ENCODE measurements at places on chromosomes 12 and 14. TPM values are rescaled to one million over a fixed set of nuclear protein-coding genes. Genes with fewer than 3 reads are reported as not detected.

Gene DDN
- total RNA-seq: 0.10 TPM

Gene C12orf42
- not detected for total RNA-seq

Gene ZBTB39
- 6.0 TPM for total RNA-seq

Gene STON2
- not detected for total RNA-seq

DNA sequence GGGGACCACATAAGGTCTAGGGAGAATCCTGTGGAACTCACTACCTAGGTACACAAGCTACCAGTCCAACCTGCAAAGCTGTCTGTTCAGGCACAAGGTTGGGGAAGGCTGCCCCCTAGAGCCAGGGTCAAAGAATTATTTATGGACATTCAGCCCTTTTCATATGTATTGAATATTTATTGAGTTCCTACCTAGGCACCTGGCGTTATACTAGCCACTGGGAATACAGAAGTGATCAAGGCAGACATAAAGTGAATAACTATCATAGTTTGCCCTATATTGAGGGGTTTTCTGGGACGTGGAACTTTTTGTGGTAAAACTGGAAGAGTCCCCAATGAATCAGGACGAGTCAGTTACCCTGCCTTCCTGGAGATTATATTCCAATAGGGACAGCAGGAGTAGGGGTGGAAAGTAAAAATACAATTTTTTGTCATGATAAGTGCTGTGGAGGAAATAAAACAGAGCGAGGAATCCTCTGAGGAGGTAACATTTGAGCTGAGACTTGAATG lies 5.8 kb upstream of the SLC48A1 start:
- H3K4me1 ChIP-seq: peaks cover 18% of the 10 kb centered on the region
- no peaks in the 10 kb centered on the region for H3K27me3 ChIP-seq
- H3K4me3 ChIP-seq: no peak overlapping the region
- no peaks in the 10 kb centered on the region for H3K36me3 ChIP-seq
- no peak for DNase-seq

DNA sequence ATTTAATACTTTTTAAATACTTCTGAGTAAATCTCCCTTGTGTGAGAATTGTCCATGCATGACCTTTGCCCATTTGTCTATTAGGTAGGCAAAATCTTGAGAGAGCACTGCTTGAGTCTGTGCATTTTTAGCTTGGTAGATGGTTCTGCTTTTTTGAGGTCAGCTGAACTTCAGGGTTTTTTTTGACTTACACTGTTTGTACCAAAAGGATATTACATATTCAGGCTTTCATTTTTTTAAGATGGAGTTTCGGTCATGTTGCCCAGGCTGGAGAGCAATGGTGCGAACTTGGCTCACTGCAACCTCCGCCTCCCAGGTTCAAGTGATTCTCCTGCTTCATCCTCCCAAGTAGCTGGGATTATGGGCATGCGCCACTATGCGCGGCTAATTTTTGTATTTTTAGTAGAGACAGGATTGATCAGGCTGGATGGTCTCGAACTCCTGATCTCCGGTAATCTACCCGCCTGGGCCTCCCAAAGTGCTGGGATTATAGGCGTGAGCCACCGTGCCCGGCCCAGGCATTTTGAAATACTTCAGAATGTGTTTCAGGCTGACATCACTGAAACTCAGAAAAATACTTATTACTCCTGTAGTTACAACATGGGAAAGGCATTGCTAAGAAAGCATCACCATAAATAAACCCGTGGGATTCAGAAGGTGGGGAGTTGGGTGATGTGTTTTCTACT lies 11.1 kb downstream of the RASSF3 start:
- DNase-seq: no peak
- no peak overlapping the region for H3K27ac ChIP-seq
- H3K36me3 ChIP-seq: no peaks in the 10 kb centered on the region
- peaks cover 58% of the 10 kb centered on the region for H3K4me1 ChIP-seq

DNA sequence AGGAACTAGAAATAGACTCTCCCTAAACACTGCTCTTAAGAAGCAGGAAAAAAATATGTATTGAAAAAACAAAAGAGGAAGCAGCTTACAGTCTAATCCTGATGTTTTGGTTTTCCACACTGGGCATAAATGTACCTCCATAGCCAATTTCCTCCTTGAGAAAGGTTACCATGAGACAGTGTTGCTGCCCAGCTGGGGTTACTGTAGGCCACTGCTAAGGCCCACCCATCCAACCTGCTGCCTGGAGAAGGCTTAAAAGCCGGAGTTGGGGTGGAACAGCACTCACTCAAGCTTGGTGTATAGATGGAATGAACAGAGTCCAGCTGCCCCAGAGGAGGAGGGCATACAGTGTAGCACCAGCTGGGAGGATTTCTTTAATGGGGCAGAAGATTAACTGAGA lies 41.1 kb downstream of the ERG28 start:
- no peak overlapping the region for H3K4me3 ChIP-seq
- no peak overlapping the region for H3K27ac ChIP-seq
- peaks cover 3% of the 10 kb centered on the region for H3K27me3 ChIP-seq
- H3K36me3 ChIP-seq: peaks cover 2% of the 10 kb centered on the region
- no peak for DNase-seq

- H3K27me3 ChIP-seq: no peaks in the 10 kb centered on the region
Measured at GRCh38 chr12:94266796-94267536, 118.6 kb downstream of the PLXNC1 start.

GRCh38 chr14:63467440-63468072 lies 75.6 kb downstream of the PPP2R5E start:
- no peak for DNase-seq
- no peak overlapping the region for H3K27ac ChIP-seq
- no peaks in the 10 kb centered on the region for H3K36me3 ChIP-seq

DNA sequence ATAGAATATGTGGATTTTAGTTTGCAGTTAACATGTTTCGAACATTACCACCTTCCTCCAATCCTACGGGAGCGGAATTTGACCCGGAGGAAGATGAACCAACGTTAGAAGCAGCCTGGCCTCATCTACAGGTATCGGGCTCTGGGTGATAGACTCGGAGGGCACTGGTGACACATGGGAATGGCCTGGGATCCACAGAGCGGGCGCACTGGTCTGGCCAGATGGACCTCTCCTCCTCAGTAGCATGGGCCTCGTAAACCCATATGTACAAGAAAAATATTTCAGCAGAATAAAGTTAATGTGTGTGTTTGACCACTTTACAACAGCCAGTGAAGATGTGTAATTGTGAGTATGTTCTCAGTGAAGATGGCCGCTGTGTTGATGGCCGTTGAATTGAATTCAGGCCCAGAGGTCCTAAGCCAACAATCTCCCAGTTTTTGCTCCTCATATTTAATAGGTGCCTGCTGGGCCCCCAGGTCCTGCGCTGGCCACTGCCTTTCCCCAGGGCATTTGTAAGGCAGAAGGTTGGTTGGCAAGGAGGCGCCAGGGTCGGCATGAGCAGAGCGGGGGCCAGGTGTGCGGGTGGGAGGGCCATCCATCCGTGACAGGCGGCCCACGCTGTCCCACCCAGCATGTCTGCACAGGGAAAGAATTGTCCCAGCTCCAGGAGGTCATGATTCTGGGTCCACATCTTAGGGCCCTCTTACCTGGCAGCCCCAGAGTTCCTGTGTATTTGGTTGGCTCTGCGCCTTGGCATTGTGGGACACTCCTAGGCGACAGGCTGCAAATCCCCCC lies 82.0 kb upstream of the DYNC1H1 start:
- peaks cover 14% of the 10 kb centered on the region for H3K4me1 ChIP-seq
- H3K36me3 ChIP-seq: peaks cover 21% of the 10 kb centered on the region
- no peak overlapping the region for H3K4me3 ChIP-seq
- DNase-seq: no peak
- no peaks in the 10 kb centered on the region for H3K27me3 ChIP-seq
- H3K27ac ChIP-seq: no peak overlapping the region

DNA sequence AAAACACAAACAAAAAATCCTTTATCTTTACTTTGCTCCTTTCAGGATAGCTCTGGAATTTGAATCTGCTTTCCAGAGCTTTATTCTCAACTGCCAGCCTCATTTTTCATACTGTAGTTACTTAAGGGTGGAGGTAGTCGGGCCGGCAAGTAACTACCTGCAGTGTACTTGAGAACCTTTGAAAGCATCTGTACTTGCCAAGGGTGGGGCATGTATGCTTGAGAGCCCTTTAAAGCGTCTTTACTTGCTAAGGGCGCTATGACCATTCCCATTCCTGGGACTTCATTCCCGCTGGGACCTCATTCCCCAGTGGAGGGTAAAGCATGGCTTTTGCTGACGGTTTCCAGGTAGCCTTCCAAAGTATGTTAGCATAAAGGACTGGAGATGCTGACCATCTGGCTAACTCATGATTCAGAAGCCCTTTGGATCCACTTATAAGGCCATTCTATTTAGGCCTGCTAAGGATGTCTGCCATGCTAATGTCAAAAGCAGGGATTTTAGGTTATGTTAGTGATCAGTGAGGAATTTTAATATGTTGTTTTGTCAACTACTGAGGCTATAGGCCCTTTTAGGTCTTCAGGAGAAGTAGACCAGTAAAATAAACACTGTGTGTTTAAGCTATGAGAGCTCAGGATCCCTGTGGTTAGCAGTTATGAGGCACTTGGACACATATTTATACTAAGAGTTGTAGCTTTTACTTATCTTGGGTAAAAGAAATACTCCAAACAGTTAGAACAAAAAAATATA lies 74.9 kb downstream of the CRADD start:
- peaks cover 3% of the 10 kb centered on the region for H3K36me3 ChIP-seq
- H3K4me1 ChIP-seq: peaks cover 13% of the 10 kb centered on the region
- no peak overlapping the region for H3K27ac ChIP-seq
- H3K4me3 ChIP-seq: no peak overlapping the region
- no peaks in the 10 kb centered on the region for H3K27me3 ChIP-seq

DNA sequence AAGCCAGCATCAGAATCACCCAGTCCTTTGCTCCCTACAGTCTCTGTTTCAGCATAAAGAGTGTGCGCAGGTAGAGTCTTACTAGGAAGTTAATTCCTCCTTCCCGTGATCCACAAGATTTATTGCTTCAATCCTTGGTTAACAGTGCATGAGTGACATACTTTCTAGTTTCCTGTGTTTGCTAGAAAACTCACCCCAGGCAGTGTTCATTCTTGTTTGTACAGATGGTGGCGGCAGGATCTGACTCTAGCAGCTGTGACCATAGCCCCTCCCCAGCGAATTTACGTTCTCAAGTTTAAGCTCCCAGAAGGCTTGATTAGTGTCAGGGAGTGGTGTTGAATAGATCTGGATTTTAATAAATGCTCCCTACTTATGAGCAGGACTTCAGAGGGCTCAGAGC lies 75.9 kb upstream of the ANO2 start:
- H3K4me1 ChIP-seq: peaks cover 9% of the 10 kb centered on the region
- H3K27me3 ChIP-seq: peaks cover 4% of the 10 kb centered on the region
- H3K36me3 ChIP-seq: no peaks in the 10 kb centered on the region
- no peak overlapping the region for H3K27ac ChIP-seq
- H3K4me3 ChIP-seq: peak overlapping the region; percentile 13
- DNase-seq: no peak
